ENCODE measurements at places on chromosomes 2 and 18.

- DNase-seq, result no peak
Measured at GRCh38 chr2:216375286-216375685, 3.0 kb upstream of the MARCHF4 start.

GRCh38 chr2:26576565-26577441, 64.4 kb downstream of the CIB4 start:
- no peak for DNase-seq

GRCh38 chr18:44767807-44768206, 87.1 kb downstream of the SETBP1 start:
- DNase-seq, result no peak

GRCh38 chr2:191025135-191025534, 11.2 kb upstream of the STAT1 start:
- DNase-seq, result no peak

- no peak for DNase-seq
Measured at GRCh38 chr2:235676536-235676799, 182.6 kb downstream of the AGAP1 start.

DNA sequence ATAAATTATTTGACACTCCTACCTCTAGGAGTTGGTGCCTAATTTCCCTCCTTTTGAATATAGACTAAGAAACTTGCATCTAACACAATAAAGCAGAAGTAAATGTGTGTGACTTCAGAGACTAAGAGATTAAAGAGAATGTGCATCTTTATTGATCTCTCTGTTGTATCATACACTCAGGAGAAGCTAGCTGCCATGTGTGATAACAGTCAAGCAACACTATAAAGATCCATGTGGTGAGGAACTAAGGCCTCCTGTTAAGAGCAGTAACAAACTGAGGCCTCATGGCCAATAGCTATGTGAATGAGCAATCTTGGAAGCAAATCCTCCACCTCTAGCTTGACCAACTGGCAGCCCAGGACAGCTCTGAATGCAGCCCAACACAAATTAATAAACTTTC, 3.4 kb downstream of the FANCL start:
- no peak for DNase-seq

DNA sequence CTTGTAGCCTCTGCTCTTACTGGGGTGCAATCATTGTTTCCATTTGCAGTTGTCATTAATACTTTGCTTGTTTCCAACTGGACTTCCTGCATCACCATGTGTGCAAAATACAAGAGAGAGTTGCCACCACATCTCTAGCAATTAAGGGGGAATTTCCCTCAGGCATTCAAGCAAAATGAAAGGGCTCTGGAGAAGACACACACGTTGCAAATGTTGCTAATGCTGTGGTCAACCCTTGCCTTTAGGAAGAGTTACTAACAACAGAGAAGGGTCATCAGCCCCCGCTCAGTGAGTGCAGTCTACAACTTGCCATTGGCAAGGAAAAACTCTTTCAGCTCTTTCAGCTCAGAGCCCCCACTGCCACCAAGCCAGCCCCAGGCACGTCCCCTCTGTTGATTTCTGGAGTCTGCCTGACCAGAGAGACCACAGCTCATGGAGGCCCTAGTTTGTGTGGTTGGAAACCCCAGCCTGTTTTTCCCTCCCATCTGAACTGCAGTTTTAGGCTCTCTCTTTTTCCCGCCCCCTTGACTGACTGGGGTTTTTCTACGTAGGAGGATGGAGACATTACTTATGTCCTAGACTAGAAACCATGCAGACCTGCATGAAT, 25.9 kb upstream of the GPR45 start:
- no peak for DNase-seq

DNA sequence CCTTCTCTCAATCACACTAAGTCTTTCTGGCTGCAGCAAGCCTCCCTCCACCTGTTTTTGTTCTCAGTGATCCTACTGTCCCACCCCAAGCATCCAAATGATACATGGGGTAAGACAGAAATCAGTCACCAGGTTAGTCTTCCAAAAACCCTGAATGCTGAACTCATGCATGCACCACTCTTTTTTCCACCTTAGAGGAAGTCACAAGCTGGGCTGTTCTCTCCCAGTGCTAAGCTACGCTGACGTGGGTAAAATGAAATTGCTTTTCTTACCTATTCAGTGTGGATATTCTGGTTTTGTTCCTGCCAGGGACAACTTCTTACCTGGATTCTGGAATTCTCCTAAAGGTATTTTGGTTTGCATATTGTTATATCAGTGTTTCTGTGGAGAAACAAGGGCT, 54.2 kb downstream of the LANCL1 start:
- no peak for DNase-seq

DNA sequence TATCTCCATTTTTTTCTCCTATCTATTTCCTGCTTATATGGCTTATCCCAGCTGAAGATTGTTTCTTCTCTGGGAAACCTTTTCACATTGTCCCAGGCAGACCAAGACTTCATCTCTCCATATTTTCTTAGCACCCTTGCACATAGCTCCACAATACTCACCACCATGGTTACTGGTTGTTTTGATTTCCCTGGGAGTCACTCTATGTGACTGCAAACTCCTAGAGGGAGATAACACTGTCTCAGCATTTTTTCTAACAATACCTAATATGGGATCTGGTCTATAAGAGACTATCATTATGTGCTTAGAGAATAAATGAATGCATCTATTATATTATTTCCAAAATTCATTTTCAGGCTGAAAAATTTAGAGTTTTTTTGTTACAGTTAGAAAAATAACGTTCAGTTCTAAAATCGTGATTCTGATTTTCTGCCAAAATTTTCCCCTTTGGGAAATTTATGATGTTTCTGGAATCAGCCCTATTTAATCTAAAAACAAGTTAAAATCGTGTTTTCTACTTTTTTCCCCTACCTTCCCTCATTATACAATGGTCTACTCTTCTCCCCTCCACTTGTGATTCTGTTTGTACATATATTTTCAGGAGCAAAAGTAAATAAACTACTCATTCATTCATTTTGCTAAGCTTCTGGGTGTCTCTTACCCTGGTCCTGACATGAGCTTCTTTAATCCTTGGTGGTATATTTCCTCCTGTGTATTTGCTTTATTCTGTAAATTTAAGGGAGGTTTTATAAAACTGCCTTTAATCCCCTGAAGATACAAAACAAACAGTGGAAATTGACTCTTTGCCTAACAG, 95.4 kb downstream of the HNMT start:
- DNase-seq, result no peak
